ENCODE measurements at places on chromosomes 11 and 22.

DNA sequence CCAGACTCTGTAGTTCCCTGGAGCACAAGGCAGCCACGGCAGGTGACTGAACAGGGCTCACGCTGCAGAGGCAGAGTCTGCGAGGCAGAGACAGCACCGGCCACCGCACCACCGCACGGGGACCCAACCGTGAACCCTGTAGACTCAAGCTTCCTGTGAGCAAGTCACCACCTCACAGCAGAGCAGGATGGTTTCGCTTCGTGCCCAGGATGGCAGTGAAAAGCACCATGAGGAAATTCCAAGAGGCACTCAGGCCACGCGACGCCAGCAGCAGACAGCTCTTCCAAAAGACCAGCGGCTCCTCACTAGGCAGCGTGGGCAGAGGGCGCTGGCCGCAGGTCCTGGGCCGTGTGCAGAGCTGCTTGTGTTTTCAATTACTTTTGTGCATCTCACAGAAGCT is 24.5 kb downstream of the BRD1 start:
- no peak for DNase-seq

DNA sequence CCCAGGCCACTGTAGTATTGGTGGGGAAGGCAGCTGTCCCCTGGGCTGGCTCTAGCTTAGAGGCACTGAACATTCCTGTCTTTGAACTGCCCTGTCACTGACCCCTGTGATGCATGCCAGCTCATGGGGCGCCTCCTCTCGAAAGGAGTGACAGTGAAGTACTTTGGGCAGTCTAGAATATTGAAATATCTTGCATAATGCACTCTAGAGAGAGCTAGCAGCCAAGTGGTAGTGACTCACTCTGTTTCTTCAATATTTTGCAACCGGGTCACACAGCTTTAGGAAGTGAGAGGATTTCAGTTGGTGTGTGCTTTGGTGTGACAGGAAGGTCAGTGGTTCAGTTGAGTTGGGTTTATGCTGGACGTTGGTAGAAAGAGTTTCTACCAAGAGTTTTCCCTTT is 35.5 kb upstream of the ST14 start:
- no peak for DNase-seq

GRCh38 chr11:14029971-14030920 is 67.7 kb downstream of the SPON1 start:
- DNase-seq = no peak

DNA sequence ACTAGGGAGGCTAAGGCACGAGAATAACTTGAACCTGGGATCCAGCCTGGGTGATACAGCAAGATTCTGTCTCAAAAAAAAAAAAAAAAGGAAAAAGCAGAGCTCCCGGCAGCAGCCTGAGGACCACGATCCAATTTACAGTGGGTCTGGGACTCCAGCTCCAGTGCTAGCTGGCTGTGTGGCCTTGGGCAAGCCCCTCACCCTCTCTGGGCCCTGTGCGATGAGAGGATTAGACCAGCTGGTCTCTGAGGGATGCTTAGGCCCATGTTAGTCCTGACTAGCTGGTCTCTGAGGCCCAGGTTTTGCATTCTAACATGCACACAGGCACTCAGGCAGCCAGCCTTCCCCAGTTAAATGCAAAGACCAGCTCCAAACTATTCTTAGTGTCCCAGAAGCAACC is 13.7 kb downstream of the CARD10 start:
- no peak for DNase-seq

DNA sequence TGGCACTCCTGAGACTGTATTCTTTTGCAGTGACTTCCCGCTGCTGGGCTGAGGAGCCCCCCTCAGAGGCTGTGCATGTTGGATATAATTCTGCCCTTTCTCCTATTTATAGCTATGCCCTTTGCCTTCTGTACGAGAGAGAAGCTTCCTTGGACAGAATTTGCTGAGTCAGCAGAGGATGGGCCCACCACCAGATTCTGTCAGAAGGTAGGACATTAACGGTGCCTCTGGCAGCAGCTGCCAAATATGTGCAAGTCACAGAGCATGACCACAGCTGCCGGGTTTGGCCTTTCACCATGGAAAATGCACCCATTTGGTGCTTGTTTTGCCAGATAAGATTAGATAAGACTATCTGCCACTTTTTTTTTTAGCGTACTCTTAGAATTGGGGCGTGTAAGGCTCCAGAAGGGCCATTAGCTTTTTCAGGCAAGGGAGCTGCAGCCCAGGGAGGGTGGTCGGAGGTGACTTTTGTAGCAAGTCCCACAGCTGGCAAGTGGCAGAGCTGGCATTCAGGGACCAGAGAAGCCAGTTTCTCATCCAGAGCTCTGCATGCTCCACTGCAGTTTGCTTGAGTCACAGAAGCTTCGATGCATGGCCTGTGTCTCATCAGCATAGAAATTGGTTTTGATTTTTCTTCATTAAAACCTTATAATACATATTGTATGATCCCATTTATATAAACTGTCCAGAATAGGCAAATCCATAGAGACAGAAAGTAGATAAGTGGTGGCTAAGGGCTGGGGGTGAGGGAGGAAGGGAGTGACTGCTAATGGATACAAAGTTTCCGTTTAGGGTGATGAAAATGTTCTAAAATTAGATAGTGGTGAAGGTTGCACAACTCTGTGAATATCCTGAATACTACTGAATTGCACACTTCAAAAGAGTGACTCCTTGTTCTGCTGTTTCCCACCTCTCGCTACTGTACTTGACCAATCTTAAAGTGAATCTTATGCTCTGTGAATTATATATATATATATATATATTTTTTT is 15.8 kb downstream of the UPB1 start:
- peak; percentile 29 for DNase-seq

GRCh38 chr11:2213384-2213842 is 41.8 kb upstream of the TH start:
- DNase-seq = no peak

GRCh38 chr11:3989921-3990290 is 104.7 kb upstream of the RRM1 start:
- no peak for DNase-seq

DNA sequence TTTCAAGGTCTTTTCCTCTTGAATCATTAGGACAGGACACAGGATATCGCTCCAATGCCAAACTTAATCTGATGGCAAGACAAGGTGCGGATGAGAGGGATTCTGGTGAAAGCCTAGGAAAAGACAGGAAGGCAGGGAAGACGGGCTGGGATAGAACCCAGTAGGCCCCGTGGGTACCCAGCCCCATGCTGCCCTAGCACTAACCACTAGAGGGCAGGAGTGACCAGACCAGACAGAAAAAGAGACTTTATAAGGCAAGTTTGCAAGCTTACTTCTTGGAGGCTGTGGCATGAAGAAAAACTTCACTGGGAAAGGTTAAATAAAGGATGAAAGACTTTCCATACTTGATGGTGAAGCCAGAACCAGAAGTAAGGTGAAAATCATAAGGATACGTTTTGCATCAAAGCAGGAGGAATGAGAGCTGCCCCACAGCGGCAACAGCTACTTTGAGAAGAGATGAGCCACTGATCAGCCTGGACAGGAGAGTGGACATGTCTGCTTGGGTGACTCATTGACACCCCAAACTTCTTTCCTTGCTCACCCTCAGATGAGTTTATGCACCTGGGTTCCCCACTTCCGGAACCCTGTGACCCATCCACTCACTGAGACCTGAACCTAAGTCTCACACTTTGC is 39.8 kb downstream of the SYN3 start:
- peak; percentile 35 for DNase-seq

GRCh38 chr22:32165681-32166080 is 6.6 kb upstream of the C22orf42 start:
- no peak for DNase-seq

DNA sequence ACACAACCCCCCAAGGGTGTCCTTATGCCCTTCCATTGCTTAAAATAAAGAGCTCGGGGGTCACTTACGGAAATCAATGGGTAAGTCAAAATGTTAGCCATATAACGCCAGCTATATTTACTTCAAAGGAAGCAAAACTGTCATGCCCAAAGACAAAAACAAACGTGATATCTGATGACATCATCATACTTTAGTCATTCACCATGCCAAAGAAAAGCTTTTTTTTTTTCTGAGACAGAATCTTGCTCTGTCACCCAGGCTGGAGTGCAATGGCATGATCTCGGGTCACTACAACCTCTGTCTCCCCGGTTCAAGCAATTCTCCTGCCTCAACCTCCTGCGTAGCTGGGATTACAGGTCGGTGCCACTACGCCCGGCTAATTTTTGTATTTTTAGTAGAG is 47.7 kb upstream of the SC5D start:
- DNase-seq = no peak

DNA sequence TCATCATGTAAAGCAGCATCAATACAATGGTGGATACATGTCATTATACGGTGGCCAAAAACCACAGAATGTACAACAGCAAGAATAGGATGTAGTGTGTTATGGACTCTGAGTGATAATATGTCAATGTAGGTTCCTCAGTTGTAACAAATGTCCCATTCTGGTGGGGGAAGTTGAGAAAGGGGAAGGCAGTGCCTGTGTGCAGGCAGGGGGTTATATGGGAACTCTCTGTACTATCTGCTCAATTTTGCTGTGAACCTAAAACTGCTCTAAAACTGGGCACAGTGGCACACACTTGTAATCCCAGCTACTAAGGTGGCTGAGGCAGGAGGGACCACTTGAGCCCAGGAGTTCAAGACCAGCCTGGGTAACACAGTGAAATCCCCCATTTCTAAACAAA is 5.9 kb downstream of the CHKA start:
- no peak for DNase-seq

- DNase-seq = peak; percentile 54
Observed at GRCh38 chr11:65919573-65920371, 546 bp downstream of the DRAP1 start.

GRCh38 chr11:92216789-92217188 is 7.8 kb upstream of the FAT3 start:
- no peak for DNase-seq

- peak; percentile 61 for DNase-seq
Observed at GRCh38 chr22:40204321-40205116, 26.8 kb downstream of the TNRC6B start.

DNA sequence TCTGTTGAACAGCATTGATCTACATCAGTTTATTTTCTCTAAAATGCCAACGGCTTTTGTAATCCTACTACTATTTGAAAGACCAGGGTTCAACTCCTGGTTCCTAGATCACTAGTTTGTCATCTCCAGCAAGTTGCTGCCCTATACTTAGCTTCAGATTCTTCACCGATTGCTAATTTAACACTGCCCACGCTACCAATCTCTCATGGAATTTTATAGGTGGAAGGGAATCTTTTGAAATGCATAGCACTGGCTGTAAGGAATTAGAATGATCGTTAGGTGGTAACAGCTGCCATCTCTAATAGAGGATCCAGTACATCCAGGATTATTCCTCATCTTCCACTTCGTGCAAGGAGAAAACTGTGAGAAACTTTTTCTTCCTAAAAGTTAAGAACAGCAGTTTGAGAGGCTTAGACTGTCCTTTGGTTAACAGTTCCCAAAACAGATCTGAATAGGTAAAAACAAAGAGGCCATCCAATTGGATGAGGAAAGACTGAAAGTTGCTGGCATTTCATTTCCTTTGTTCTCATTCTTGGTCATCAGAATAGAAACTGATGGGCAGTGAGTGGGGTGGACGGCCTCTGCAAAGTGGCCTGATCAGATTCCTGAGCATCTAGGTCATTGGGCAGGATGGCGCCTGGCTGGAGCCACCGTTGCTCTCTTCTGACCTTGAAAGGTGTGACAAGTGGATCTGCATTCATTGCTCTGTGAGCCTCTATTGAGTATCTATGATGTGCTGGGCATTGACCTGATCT is 236.3 kb upstream of the SORL1-AS1 start:
- no peak for DNase-seq

DNA sequence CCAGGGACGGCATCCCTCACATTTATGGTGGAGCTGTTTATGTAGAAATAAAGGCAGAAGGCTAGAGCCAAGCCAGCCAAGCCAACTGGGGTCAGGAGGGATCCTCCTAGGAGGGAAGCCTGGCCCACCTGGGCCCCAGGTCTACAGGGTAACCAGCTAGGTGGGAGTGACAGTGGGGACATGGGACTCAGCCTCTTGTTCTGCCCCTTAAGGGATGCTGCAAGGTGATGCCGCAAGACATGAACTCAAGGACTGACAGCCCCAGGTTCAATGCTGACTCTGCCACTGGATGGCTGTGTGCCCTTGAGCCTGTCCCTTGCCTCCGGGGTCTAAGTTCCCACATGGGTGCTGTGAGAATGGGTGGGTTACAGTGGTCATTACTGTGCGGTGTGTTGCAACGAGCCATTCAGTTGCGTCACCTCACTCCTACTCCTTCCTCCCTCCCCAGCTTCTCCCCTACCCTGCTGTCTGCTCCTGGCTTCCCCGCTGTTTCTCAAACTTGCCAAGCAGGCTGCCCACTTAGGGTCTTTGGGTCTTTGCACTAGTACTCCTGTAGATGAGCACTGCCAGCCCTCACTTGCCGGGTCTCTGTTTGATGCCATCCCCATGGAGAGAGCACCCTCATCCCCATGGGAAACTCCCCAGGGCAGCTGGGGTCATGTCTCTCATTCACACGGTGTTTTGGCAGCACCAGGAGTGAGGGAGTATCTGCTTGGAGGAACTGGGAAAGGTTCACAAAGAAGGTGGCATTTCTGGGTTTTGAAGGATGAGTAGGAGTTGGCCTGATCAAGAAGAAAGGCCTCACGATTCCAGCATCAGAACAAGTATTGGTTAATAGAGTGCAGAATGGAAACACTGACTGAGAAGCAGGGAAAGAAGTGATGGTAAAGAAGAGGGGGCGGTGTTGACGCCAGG is 43.0 kb upstream of the RTL6 start:
- no peak for DNase-seq

GRCh38 chr11:8286886-8287285 is 23.2 kb upstream of the LMO1 start:
- DNase-seq = no peak

DNA sequence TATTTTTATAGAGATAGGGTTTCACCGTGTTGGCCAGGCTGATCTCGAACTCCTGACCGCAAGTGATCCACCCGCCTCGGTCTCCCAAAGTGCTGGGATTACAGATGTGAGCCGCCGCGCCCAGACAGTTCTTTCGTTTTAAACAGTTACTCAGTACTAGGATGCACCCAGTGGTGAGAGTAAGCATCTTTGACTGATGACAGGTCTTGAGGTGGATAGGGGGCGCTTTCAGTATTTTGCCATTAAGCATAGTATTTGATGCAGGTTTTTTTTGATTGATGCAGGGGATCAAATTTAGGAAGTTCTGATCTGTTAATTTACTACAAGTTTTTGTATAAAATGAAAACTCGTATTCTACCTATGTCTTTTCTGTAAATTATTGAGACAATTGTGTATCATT is 13.2 kb upstream of the TRIM34 start:
- no peak for DNase-seq

- no peak for DNase-seq
Observed at GRCh38 chr11:3947061-3947460, 91.6 kb downstream of the STIM1 start.

DNA sequence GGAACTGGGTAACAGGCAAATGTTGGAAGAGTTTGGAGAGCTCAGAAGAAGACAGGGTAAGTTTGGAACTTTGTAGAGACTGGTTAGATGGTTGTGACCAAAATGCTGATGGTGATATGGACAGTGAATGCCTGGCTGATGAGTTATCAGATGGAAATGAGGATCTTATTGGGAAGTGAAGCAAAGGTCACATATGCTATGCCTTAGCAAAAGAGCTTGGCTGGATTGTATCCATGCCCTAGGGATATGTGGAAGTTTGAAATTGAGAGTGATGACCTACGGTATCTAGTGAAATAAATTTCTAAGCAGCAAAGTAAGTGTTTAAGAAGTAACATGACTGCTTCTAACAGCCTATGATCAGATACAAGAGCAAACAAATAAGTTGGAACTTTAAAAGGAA is 17.8 kb downstream of the BBOX1 start:
- DNase-seq = no peak
